ENCODE measurements at places on chromosomes 7 and 10.

DNA sequence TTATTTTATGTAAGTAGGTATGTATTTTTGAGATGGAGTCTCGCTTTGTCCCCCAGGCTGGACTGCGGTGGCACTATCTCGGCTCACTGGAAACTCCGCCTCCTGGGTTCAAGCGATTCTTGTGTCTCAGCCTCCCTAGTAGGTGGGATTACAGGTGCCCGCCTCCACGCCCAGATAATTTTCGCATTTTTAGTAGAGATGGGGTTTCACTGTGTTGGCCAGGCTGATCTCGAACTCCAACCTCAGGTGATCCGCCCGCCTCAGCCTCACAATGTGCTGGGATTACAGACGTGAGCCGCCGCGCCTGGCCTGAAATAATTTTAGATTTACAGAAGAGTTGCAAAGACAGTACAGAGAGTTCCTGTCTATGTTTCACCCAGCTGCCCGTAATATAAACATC lies 37.5 kb downstream of the PFKFB3 start:
- DNase-seq: no peak

DNA sequence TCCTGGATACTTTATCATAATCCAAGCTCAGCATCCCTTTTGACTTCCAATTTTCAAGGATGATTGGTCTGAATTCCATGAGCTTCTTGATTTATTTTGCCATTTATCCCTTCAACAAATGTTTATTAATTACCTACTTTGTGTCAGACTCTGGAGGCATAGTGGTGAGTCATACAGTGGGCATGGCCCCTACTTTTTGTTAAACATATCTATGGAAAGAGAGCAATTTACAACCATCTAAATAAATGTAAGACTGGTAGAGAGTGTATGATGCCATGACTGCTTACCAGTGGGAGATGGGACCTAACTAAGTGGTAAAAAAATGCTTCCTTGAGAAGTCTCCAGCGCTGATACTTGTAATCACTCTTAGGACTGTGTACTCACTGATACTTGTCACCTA lies 286.6 kb downstream of the SUGCT start:
- DNase-seq: no peak

GRCh38 chr10:21401196-21401595 lies 124.3 kb downstream of the SKIDA1 start:
- DNase-seq: peak; percentile 12

DNA sequence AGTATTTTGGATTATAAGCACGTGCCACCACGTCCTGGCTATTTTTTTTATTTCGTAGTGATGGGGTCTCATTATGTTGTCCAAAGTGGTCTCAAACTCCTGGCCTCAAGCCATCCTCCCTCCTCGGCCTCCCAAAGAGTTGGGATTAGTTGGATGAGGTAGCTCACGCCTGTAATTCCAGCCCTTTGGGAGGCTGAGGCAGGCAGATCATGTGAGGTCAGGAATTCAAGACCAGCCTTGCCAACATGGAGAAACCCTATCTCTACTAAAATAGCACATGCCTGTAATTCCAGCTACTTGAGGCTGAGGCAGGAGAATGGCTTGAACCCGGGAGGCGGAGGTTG lies 21.8 kb upstream of the YWHAG start:
- DNase-seq: no peak

DNA sequence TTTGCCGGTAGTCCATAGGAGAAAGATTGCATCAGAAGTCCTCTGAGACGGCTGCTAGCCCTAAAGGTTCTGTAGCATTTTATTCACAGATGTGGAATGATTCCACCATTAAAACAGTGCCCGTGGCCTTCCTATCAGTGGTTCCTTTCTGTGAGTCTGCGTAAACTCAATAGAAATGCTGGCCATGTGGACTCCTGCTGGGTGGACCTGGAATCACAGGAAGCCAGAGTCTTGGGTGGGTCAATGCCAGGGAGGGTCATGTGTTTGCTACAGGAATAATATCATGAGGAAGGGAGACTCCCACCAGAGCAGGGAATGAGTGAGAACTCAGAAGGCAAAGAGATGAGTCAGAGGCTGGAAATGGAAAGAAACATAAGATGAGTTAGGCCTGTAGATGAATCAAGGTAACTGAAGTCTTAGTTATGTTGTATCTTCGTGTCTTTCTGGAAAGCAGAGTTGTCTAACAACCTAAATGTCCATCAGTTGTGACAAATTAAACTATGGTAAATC lies 410.4 kb upstream of the AUTS2 start:
- no peak for DNase-seq

DNA sequence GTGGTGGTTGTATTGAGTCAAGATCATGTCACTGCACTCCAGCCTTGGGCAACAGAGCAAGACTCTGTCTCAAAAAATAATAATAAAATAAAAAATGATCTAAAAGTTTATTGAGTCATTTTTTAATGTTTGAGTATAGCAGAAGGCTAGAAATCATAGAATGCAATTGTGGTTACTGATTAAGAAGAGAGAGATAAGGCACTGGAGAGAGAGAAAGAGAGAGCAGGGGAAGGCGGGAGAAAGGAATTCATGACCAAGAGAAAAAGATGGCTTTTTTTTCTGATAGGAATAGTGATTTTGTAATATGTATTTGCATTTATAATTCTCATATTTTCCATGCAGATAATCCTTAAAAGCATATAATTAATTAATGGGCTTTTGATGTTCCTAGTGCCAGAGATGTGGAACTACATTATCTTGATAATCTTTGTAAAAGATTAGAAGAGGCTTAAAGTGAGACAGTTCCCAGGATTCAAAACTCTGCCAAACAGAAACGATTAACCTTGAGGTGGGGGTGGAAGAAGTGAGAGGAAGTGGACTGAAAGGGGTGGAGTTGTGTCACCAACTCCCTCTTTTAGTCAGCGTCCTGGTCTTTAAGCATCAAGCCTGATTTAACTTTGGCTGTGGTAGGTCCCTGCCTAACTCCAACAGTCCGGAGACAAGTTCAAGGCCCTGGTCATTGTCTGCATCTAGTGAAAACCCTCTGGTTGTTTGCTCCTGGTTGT lies 76.2 kb downstream of the CHN2 start:
- no peak for DNase-seq

DNA sequence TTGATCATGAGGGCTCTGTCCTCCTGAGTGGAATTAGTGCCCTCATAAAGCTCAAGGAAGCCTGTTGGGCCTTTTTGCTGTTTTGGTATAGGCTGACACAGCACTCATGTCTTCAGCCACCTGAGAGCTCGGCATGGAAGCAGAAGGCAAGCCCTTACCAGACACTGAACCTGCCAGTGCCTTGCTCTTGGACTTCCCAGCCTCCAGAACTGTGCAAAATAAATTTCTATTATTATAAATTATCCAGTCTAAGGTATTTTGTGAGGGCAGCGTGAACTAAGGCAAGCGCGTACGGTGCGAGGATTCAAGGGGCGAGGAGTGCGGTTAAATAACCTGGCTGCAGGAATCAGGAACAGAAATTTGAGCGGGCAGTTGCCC lies 281.5 kb upstream of the LYZL1 start:
- no peak for DNase-seq

- DNase-seq: peak; percentile 94
These were observed 95.0 kb downstream of the VPS50 start for GRCh38 chr7:93327006-93327633.

- DNase-seq: no peak
These were observed 11.8 kb downstream of the SEC61G start for GRCh38 chr7:54747234-54747633.

DNA sequence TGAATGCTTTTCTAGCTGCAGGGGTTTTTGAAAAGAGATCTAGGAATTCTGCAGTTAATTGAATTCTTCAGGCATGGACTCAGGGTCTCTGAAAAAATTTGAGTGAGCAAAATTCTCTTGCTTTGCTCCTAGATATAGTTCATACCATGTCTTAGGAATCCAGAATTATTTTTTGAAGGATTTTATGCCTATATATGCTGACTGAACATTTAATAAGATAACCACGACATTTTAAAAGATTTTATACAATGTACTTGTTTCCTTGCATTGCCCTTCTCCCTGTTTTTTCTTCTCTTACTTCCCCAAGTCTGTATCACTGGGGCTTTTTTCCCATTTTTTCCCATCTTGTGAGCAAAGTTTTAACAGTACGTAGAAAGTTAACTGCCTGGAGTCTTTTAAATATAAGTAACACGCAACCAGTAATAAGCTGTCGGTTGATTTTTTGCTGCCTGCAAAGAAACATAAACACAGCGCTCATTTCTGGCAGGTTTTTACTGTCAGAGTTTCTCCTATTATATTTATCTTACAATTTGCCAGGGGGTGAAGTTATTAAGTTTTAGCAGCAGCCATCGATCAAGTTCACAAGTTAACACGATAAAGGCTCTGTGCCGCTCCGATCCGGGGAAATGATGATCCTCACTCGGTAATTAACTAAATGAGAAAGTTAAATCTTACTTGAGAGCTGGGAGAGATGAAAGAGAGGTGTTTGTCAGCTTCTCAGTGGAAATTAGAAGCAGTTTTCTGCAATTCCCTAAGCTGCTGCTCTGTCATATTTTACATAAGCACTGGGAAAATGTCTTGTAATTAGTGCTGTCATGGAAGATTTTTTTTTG lies 81.0 kb downstream of the POLL start:
- no peak for DNase-seq

DNA sequence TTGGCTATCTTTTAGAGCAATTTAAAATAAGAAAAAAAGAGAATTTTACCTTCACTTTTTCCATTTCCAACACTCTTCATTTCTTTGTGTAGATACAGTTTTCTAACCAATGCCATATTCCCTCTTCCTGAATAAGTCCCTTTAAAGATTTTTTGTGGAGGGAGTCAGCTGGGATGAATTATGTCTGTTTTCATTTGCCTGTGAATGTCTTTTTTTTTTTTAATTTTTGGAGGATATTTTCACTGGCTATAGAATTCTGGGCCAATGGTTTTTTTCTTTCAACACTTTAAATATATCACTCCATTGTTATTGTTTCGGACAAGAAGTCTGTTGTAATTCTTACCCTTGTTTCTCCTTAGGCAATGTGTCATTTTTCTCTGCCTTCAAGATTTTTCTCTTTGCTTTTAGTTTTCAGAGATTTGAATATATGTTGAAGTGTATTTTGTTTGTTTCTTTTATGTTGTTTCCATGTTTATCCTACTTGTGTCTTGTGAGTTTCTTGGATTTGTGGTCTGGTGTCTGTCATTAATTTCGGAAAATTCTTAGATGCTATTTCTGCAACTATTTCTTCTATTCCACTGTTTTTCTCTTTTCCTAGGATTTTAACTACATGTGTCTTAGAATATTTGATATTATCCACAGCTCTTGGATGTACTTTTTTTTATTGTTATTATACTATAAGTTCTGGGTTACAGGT lies 20.0 kb upstream of the CXCL12 start:
- DNase-seq: no peak

GRCh38 chr10:23613900-23614299 lies 175.0 kb downstream of the OTUD1 start:
- DNase-seq: no peak

DNA sequence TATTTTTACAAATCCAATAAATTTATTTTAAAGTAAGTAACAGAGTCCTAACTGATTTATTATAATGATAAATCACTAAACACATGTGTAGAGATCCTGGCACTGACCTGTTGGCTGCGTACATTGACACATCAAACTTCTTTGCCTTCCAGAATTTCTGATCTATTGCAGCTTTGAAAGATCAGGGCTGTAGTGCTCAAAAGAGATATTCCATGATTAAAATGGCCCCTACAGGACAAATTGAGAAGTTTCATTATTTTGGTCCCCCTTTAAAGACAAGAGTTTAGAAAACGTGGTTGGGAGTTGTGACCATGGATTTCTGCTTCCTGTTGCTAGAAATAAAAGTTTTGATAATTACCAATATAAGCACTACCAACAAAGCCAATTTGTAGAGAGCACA lies 87.7 kb upstream of the PDK4 start:
- DNase-seq: peak; percentile 58

DNA sequence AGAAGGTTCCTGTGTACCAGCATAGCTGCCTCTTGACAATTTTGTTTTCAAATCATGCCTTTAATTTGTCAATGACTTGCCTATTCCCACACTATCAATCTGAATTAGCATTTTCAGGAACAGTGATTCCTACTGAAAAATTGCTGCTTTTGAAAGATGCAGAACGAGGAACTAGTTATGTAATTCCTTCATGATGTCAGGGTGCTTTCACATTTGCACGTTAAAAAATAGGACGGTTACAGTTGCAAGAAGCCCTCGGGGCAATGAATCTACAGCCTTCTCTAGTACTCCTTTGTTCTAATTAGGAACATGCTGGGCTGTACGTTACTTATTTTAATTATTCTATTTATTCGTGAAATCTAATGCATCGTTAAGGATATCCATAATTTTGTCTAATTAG lies 253.9 kb downstream of the OTUD1 start:
- no peak for DNase-seq

DNA sequence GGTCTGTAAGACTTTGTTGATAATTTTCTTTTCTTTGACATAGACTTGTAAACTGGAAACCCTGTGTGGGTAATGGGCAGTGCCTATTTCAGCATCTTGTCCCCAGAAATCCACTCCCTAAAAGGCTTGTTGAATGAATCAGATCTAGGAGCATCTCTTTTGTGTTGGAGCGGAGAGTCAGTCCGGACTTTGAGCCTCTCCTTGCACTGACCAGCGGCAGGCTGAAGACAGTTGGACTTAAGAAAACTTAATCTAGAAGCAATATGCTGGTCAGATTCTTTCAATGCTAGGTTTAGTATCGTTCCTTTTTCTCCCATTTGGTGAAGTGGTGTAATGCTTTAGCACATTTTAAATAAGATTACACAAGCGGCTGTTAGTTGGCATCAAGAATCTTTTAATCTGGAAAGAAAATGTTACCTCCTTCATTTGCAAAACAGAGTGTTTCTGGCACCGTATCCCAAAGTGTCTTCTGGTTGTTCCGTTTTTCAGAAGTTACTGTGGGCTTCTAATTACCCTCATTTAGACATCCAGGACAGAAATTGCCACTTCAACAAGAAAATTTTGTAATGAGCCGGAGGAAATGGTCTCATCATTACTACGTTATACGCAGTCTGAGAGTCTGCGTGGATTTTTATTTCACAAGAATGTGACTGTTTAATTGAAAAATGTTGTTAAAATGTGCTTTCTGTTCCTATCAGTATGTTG lies 74.7 kb downstream of the CUX1 start:
- DNase-seq: peak; percentile 60

DNA sequence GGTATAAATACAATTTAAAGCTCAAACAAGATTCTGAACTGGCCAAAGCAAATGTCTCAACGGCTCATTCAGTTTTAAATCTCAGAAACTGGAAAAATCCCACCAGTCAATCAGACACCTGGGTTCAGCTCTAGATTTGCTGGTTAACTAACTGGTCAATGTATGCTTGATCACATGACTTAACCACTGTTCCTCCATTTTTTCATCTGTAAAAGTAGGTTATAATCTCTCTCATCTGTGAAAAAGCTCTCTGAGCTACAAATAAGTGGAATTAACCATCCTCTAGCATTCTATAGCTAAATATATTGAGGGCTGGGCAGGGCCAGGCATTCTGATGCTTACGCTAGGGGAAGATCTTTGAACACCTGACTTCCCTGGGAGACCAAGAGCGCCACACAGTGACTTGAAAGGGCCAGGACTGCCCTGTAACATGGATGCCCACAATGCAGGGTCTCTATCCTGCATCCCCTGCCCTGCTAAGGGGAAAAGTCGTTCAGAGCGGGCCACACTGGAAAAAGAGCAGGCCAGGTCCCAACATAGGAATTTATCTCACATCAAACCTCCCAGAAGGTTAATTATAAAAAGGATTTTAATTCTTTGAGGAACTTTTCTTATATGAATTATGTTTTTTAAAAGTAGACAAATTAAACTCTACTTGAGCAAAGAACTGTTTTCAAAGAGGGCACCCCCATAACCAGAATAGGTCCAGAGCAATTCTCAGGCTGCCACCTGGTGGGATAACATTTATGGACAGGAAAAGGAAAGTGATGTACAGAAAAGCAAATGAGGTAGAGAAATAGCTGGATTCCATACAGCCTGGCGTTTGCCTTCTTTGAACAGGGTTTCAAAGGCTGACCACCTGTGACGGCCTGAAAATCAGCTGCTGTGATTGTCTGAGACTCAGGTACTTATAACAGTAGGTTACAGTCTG lies 1.8 kb downstream of the RP9 start:
- DNase-seq: peak; percentile 74
